Coronary artery (tissue), 2 donors: ENCODE measurements at places on chromosomes 5 and 9.

DNA sequence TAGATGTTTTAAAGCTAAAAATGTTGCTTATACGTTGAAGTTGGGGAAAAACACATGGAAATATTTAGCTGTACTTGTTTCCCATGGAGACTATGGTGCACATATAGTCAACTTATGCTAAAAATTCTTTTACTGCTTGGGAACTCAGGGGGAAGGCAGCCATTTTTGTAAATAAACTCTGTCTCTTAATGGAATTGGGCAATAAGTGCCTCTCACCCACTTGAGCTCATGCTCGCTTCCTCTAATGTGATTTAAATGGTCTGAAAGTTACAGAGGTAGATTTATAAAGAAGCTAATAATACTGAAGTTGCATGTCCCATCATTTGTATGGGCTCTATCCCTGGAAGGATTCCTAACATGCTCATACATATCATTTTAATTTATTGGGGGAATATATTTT, 523.8 kb downstream of the RASEF start:
- no peak for DNase-seq

- no peak for DNase-seq
These were observed 132.8 kb downstream of the ZNF354C start for GRCh38 chr5:179192891-179193470.

GRCh38 chr5:42858031-42858643, 46.4 kb upstream of the SELENOP start:
- no peak for DNase-seq

GRCh38 chr9:3743901-3744413, 218.2 kb upstream of the RFX3 start:
- DNase-seq: no peak

- DNase-seq: peak; percentile 61
These were observed 163.8 kb upstream of the MVB12B start for GRCh38 chr9:126162611-126163381.

DNA sequence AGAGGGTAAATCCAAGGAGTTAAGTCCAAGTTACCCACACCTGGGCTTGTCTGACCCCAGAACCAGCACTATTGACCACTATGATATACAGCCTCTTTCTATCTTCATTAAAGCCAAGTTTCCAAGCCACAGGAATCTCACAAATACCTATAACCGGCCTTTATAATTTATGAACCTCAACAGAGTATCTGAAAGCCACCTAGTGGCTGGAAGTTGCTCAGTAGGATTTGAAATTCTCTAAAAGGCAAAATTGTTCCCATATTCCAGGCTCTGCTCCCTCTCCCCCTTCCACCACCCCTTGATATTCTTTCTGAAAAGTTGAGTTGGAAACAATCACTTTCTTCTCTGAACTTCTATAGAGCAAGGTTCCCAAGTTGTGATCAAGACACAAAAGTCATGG, 106.4 kb upstream of the GPR151 start:
- DNase-seq: no peak

DNA sequence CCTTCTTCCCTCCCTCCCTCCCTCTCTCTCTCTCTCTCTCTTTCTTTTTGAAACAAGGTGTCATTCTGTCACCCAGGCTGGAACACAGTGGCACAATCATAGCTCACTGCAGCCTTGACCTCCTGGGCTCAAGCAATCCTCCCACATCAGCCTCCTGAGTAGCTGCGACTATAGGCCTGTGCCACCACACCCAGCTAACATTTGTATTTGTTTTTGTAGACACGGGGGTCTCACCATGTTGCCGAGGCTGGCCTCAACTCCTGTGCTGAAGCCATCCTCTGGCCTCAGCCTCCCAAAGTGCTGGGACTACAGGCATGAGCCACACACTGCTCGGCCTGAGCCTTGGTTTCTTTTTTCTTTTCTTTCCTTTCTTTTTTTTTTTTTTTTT, 45.8 kb downstream of the PLPP7 start:
- DNase-seq: no peak
